SK-N-DZ (cell line): ENCODE measurements at places on chromosomes 7 and 10.

- no peak for DNase-seq
Measured at GRCh38 chr10:107686095-107686494, 521.6 kb upstream of the SORCS1 start.

DNA sequence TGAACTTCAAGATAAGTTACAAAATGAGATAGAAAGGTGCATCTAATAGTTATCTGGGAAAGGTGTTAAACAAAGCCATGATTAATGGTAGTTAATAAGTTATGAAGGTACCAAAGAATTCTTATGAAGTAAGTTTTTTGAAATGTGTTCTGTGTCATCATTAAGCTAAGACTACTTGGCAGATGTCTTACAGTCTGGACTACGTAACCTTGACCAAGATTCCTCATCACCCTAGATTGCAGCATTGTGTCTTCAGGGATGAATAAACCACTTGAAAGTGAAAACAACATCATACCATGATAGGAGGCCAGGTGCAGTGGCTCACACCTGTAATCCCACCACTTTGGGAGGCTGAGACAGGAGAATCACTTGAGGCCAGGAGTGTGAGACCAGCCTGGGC lies 48.2 kb downstream of the GOT1 start:
- no peak for DNase-seq

- DNase-seq, result no peak
Measured at GRCh38 chr7:1922071-1922869, 252.2 kb downstream of the ELFN1 start.

GRCh38 chr7:66213637-66214036 lies 8.5 kb downstream of the TPST1 start:
- no peak for DNase-seq

DNA sequence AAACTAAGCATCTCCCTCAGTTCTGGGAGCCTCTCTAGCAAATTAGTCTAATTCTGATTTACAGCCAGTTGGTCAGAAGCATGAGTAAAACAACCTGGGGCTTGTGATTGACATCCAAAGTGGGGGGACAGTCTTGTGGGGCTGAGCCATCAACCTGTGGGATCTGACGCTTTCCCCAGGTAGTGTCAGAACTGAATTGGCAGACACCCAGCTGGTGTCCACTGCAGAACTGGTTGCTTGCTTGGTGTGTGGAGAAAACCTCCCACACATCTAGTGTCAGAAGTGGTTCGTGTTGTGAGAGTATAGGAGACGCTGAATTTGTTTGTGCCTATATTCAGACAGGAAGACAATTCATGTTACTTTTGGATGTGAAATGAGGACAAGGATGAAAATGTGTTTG lies 92.2 kb upstream of the PDCD4 start:
- no peak for DNase-seq

DNA sequence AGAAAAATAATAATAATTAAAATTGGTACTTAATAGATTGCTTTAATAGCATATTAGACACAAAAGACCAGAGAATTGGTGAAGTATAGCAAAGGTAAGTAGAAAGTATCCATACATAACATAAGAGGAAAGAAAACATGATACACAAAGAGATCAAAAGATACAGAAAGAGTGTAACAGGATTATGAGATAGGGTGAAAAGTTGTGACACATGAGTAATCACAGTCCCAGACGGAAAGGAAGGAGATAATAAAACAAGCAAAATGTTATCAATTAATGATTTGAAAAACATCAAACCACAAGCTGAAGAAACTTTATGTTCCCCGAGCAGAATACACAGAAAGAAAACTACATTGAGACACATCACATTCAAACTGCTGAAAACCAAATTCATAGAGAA lies 10.5 kb downstream of the TCAF1 start:
- DNase-seq, result no peak

DNA sequence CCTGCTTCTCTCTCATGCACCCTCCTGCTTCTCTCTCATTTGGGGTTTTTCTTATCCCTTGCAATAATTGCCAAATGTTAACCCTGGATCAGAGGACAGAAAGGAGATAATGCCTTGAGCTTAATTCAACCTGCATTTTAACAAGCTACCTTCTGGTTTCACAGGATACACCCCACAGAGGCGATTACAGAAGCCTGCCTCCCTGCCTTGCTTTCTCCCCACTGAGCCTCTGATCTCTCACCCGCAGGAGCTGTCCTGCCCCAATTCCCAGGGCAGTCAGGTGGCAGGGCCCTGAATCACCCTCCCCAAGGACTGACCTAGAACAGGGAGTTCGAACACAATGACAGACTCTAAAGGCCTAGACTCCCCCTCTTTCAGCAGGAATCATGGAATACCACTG lies 959.5 kb downstream of the GRID1 start:
- no peak for DNase-seq

DNA sequence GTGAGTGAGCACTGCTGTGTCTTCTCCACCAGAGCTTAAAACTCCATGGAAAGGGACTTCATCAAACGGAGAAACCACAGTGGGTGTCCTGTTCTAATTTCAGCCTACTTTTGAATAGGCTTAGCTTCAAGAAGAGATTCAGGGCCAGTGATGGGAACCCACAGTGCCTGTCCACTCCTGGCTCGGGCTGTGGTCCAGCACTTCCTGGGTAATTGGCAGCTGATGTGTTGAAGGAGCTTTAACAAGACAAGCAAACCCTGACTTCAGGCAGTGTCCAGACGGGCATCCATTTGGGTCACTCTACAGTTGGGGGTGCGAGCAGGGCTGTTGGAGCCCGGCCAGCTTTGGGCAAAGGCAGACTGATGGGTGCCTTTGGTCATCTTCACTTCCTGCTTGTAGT lies 14.5 kb downstream of the VWC2 start:
- no peak for DNase-seq

DNA sequence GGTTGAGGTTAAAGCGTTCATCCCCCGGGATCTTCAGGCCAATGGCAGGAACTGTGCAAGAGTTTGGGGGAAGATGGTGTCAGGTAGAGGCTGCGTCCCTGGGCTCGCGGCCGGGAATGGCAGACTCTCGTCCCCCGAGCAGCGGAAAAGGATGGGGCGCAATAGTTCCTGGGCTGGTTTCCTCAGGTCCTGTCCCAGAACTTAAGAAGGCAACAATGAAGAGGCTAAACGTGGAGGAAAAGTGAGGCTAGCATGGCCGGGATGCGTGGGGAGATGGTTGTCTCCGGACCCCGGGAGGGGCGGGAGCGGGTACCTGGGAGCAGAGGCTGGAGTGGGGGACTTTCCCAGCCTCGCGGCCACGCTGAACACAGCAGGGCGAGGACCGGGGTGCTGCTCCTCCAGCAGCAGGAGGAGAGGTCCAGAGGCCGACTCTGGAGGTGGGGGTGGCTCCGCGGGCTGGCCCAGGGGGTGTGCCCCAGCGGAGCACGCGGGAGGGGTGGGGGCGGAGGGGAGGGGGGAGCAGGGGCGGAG lies 882 bp downstream of the IRF5 start:
- DNase-seq, result no peak

DNA sequence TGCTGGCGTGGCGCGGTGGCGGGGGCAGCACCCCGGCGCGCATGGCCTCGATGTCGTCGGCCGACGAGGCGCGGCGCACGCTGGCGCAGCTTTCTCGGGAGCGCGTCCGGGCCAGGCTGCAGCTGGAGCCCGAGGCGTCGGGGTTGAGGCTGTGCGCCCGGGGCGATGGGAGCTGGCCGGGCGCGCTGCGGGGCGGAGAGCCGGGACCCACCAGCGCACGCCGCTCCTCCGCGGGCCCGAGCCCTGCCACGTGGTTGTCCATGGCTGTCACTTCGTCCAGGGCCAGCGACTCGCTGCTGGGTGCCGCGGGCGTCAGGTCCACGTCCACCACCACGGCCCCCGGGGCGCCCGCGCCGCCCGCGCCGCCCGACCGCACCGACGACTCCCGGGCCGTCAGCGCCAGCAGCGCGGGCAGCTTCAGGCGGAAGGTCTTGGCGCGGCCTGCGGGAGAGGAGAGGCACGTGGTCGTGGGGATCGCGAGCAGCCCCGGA lies 20.0 kb downstream of the KCNH2 start:
- no peak for DNase-seq

DNA sequence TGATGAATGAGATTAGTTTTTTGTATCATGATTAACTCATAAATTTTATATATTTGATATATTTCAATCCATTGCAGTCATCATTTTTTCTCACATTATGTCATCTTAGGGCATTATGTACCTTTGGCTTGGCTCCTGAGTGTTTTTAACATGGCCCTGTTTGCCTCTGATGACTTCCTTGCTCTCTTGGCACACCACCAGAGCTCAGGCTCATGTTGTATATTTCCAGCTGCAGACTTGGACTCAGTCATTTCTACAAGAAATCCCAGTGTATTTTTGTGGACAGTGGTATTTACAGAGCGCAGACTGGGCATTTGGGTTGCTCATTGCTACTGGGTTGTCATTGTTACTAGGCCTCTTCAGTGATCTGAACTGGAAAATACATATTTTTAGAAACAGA lies 188.5 kb downstream of the ADRA2A start:
- no peak for DNase-seq

- no peak for DNase-seq
Measured at GRCh38 chr10:12690525-12691126, 310.9 kb downstream of the CCDC3 start.

- no peak for DNase-seq
Measured at GRCh38 chr7:8184221-8184620, 77.7 kb downstream of the ICA1 start.

DNA sequence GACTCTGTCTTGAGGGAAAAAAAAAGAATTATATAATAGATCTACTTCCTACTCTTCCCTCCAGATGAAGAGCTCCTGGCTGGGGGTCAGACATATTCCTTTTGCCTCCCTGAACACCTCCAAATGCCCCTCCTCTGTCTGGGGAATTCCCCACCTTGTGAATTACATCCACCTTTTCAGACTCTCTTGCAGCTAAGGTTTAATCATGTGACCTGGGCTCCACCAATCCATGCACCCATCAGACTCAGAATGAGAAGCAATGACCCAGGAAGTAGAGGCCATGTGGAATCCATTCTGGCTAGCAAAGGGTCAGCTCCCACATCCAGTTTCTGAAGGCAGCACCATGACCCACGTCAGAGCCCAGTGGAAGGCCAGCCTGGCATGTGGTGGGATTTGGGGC lies 93.6 kb upstream of the CUX1 start:
- no peak for DNase-seq

DNA sequence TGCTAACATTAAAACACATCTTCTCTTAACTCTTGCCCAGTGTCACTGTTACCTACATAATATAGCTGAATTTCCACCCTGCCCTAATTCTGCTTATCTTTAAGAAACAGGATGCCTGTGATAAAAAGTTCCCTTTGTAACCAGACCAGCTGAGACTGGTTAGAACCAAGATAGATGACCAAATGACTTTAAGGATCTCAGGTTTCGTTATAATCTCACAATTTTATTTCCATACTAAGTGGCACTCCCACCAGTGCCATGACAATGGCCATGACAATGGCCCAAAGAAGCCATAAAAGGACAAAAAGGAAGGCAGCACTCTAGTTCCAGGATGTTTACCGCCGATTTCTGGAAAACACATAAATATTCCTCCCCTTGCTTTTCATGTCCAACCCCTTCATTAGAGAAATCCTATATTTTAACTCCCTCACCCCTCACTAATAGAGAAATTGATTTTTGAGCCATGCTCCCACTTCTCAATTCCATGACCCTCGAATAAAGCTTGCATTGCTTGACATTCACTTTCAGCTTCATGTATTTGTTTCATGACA lies 126.1 kb downstream of the ELAPOR2 start:
- no peak for DNase-seq

- DNase-seq, result no peak
Measured at GRCh38 chr10:59276919-59277318, 85.4 kb downstream of the FAM13C start.

DNA sequence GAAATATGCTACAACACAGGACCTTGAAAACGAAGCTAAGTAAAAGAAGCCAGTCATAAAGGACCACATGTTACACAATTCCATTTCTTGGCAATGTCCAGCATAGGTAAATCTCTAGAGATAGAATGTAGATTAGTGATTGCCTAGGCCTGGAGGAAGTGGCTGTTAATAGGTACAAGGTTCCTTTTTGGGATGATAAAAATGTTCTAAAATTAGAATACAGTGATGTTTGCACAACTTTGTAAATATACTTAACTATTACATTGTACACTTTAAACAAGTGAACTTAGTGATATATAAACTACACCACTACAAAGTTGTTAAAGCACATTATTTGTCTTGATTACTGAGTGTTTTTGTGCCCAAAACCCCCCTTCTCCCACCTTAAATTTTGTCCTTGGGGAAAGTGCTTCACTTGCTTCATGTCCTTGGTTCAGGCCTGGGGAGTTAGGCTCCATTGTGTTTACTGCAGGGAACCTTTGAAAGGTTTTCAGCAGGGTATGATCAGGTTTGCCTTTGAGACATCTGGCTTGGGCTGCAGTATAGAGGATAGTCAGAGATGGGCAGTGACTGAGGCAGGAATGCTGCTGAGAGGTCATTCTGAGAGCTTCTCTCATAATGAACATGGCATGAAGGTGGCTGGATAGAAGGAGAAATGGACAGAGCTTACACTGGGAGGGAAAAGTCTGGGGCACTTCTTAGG lies 1052.6 kb downstream of the REEP3 start:
- no peak for DNase-seq

DNA sequence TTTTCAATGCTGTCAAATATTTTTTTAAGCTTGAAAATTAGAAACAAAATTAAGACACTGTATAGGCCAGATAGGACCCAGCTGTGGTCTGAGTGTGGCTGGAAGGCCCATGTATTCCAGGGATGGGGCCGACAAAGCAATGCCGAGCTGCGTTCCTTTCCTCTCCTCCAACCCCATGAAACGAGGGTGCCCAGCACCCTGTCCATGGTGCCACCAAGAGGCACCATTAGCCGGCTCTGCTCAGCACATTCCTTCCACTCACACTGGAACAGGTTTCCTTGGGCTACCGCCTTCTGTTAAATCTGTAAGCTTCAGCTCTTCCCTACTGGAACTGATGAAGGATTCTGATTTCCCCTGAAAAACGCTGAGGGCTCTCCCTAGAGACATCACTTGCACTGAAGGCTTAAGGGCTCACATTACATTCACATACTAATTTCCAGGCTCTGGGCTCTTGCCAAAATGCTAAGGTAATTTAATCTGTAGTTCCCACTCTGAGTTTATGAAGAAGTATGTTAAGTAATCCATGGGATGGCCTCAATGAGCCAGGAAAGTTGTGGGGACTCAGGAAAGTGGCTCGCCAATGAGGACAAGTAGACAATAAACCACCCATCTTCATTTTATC lies 73.7 kb upstream of the CAMK2B start:
- peak; percentile 54 for DNase-seq

GRCh38 chr10:6877336-6877721 lies 297.3 kb upstream of the PRKCQ start:
- no peak for DNase-seq

- DNase-seq, result no peak
Measured at GRCh38 chr10:108561649-108562048, 1361.7 kb downstream of the XPNPEP1 start.

DNA sequence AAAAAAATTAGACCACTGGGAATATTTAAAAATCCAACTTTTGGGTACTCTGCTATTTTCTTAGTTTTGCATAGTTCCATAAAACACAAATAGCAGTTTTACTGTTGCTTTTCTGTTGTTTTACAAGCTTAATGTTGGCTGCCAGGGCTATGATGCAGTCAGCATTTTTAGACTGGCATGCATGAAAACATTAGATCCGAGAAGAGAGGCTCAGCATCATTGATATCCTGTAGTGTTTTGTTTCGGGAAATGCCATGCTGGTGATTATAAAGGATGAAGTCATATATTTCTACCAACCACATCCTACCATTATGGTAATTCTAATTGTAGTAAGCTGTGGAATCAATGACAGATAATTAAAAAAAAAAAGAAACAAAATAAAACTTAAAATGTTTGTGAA lies 104.6 kb downstream of the MBL2 start:
- DNase-seq, result no peak

- DNase-seq, result no peak
Measured at GRCh38 chr7:75771224-75771623, 787 bp downstream of the CCL26 start.
